ENCODE measurements at places on chromosomes 3 and 15.

DNA sequence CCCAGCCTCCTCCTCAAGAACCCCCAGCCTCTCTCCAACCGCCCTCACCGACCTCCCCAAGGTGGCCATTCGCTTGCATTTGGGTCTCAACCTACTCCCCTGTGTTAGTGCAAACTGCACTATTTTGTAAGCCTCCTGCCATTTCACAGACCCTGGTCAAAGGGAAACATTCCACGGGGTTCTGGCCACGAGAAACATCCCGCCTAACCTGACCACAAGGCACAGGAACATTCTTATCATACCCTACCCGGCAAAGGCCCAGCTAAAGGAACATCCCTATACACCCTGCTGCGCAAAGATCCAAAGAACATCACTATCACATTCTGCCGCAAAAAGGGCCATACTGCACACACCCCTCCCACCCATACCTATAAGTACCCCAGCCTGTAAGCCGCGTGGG is 22.9 kb downstream of the RPSA start:
- no peak for DNase-seq

- no peak for DNase-seq
Observed at GRCh38 chr3:62319570-62320243, 53.6 kb downstream of the FEZF2 start.

DNA sequence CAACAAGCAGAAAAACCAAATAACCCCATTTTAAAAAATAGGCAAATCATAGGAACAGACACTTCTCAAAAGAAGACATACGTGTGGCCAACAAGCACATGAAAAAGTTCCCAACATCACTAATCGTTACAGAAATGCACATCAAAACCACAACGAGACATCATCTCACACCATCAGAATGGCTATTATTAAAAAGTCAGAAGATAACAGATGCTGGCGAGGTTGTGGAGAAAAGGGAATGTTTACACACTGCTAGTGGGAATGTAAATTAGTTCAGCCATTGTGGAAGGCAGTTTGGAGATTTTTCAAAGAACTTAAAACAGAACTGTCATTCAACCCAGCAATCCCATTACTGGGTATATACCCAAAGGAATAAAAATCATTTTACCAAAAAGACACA is 60.7 kb downstream of the ABI3BP start:
- DNase-seq: no peak

GRCh38 chr15:50227076-50227475 is 38.5 kb downstream of the HDC start:
- DNase-seq: peak; percentile 72

- DNase-seq: peak; percentile 34
Observed at GRCh38 chr3:100155128-100155527, 40.8 kb upstream of the FILIP1L start.

DNA sequence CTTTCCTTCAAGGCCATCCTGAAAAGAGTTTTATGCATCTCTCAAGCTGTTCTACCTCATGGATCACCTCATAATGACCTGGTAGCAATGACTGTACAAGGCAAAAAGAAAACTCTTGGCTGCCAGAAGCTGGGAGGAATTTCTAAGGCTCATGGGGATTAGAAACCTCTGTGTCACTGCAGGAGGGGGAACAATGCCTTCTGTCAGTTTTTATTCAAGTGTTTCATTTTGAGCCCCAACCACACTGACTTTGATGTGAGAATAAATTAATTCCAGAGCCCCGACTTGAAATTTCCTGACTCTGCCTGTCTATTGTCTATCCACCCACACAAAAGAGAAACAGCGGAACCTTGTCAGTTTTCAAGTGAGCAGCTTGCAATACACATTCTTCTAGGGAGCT is 58.7 kb upstream of the MRPL3 start:
- DNase-seq: no peak

- peak; percentile 87 for DNase-seq
Observed at GRCh38 chr3:64300790-64301423, 75.6 kb upstream of the PRICKLE2 start.

GRCh38 chr15:67090297-67091070 is 25.1 kb downstream of the SMAD3 start:
- no peak for DNase-seq

DNA sequence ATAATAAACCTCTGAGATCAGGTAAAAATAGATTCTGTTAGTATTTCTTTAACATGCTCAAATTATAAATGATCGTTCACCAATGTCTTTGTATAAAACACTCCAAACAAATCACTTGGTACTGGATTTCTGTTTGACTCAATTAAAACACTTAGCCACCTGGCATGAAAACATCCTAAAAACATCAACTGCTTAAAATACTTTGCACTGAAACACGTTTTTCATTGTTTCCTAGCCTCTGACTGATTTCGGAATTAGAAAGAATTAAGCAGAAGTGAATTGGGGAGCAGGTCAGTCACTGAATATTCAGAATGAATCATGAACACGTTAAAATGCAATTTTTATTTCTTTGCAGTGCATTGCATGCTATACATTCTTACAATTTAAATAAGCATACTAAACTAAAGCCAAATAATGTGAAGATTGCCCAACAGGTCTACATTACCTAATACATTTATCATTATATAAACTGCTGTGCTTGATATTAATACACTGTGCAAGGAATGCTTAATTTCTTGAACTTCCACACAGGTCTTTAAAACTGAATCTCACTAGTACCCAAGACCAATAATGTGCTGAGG is 1.6 kb downstream of the THRB start:
- DNase-seq: no peak

DNA sequence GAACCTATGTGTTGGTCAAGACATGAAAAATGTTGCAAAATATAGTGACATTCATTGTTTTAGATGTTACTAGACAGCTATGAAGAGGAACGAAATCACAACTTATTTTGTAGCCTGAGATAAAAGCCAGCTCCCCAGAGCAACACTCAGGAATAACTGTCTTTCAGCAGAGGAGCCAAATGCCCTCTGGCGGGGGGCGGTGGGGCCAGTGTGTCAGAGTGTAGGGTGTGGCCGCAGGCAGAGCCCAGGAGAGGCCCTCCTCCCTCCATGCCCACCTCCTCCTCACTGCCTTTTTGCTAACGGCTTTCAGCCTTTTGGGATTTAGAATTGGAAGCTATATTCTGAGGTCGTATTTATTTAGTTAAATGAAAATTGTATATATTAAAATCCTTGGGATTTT is 16.9 kb downstream of the APOD start:
- no peak for DNase-seq

GRCh38 chr15:29058903-29059539 is 173.2 kb downstream of the APBA2 start:
- DNase-seq: no peak

DNA sequence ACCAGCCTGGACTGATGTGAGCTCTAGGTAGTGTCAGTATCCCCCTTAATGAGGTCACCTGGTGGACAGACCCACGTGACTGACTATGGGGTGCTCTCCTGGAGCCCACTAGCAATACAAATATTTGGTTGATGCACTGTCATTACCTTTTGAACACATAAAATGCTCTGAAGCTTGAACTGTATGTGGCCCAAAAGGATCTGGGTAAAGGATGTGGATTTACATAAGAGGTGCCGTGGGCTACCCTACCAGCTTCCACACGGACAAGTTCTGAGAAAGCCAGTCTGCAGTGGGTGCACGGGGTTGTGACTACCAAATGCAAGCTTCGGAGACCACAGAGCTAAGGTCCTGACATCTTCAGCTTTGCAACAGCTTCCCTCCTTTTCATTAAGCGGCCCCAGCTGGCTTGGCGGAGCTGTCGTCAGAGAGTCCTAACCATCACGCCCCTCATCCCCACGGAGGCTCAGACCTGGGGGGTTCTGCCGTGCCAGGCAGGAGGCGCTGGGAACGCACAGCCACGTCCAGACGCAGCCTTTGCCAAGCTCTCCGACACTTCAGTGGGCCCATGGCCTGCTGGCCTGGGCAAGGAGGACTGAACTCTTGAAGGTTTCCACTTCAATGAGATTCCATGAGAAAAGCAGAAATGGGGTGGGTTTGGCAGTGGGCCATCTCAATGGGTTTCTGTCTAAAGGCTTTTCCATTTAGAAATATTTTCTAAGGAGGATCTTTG is 228.3 kb downstream of the ADAMTS17 start:
- DNase-seq: no peak

- peak; percentile 22 for DNase-seq
Observed at GRCh38 chr3:77329116-77329515, 289.2 kb downstream of the ROBO2 start.

DNA sequence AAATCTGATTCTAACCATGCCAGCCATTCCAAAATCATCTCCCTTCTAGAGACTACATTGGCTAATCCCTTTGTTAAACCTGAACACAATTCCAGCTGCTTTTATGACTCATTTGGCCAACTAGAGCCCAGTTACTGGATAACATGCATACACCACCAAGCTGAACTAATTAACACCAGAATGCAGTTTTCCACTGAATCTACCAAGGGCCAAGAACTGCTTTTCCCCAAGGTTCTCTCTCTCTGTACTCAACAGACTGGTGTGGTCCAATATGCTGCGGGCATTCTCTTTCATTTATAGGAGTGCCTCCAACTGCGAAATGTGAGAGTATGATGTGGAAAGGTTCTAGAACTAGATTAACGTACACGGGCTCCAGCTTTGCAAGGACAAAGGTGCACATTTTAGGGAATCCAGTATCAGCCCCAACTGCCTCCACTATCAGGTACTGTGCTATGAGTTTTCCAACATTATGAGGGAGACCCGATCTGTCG is 1.5 kb downstream of the CHSY1 start:
- DNase-seq: peak; percentile 82

GRCh38 chr3:13550423-13550690 is 1.4 kb downstream of the FBLN2 start:
- no peak for DNase-seq

GRCh38 chr3:42853739-42854302 is 21.9 kb downstream of the CYP8B1 start:
- DNase-seq: no peak

DNA sequence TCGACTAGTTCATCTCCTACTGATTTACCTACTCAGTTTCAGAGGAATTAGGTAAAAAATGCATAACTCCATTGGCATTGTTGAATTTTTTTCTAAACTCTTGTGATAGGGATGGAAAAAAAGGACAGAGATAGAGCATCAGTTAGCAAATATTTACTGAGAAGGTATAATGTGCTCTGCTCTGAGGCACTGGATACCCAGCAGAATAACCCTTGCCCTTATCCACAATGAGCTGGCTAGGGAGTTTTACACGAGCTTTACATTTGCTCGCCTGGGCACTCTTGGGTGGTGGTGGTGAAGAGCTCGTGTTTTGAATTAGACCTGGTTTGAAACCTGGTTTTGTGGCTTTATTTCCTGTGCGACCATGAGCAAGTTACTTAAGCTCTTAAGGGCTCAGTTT is 149.6 kb downstream of the RORA start:
- no peak for DNase-seq

GRCh38 chr3:123348471-123349200 is 100.3 kb downstream of the ADCY5 start:
- no peak for DNase-seq
